ENCODE measurements at places on chromosomes 3 and 15.
A peak's percentile ranks its signal among the peaks of the same experiment; 100 is the strongest.

DNA sequence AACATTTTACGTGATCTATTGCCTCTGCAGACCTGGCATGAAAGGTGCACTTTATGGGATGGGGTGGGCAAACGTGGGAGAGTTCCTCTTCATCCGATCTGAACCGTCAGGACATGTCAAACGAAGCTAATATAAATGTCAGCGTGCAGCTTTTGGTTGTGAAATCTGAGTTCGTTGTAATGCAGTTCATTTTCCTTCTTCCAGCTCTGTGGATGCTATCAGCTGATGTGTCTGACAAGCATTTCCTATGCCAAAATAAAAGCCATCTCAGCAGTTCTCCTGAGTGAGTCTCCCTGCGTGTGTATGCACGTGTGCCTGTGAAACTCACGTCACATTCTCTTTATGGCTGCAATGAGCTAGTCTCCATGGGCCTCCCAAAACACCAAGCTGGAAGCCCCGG, 512.3 kb downstream of the MCTP2 start:
- no peak for DNase-seq

DNA sequence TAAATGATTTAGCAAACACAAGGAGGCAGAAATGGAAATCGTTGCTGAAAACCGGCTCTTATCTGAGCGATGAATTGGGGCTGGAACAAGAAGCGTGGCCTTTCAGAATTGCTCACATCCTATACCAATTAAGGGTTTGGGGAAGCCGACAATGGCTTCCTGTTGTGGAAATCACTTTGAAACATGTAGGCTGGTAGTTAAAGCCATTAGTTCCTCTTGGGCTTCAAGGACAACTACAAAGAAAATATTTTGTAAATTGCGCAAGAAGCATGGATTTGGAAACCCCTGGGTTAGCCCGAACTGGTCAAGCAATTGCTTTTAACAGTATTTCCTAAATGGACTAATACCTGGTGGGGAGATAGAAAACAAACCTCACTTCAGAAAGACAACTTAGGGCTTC, 182.4 kb downstream of the ADAMTS9 start:
- DNase-seq, result no peak

DNA sequence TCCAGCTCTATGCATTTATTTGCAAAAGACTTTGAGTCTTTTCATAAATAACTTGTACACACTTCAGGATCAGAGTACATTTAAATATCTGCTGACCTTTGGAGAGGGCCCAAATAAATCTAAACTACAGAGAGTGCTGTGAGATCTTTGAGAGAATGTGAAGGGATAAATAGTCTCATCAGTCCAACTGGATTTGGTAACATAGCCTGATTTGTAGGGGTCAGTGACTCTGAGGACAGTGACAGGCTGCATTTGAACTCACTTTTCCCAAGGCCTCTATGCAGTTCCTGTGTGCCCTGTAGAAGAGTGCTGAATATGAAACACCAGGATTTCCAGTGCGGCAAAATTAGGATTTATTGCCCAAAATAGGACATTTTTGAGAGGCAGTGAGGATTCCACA, 136.2 kb downstream of the ZPLD1 start:
- DNase-seq, result no peak

DNA sequence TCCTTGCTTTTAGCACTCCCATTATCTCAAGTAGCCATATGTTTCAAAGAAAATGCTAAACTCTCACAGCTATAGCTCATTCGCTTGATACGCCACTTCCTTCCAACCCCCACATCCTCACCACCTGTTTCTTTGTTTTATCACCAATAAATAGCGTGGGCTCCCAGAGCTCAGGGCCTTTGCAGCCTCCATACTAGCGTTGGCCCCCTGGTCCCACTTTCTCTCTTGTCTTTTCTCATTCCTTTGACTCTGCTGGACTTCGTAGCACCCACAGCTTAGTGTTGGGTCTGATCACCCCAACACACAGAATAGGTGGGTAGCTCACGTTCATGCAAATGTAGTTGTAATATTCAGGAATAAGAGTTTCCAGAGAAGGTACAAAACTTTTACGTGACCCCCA, 4.1 kb upstream of the GPD1L start:
- no peak for DNase-seq

- no peak for DNase-seq
Measured at GRCh38 chr3:134627831-134628230, 23.0 kb downstream of the KY start.

- no peak for DNase-seq
Measured at GRCh38 chr15:99443768-99444446, 121.9 kb upstream of the MEF2A start.

DNA sequence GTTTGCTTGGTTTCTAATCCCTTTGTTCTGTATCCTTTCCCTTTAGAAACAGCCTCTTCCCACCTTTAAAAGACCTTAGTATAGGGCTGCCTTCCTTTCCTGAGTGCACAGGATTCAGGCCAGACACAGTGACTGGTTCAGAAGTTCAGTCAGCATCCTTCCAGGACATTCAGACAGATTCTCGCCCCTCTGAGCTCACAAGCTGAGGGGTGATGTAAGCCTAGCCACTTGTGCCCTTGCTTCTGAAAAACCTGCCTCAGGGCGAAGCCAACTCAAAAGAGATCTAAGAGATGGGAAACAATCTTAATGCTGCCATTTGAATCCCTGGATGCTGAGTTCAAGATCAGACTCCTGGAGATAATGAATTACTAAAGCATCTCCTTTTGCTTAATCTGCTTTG, 6.7 kb upstream of the NSMCE3 start:
- no peak for DNase-seq

DNA sequence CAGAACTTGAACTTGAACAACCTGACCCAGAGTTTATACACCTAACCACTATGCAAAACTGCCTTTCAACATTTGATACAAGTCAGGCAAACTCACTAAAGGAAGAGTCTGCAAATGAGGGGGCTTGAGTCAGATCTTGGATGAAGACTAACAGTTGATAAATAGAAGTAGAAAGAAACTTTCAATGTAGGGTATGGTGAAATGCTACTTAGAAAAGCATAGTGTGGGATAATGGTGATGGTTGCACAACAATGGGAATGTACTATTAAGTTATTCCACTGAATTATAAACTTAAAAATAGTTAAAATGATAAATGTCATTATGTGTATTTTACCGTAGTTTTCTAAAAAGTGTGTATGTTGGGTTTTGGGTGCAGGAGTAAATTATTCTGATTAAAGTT, 19.7 kb upstream of the ZNF280D start:
- no peak for DNase-seq

GRCh38 chr15:48409623-48410022, 78.4 kb downstream of the DUT start:
- DNase-seq, result no peak

DNA sequence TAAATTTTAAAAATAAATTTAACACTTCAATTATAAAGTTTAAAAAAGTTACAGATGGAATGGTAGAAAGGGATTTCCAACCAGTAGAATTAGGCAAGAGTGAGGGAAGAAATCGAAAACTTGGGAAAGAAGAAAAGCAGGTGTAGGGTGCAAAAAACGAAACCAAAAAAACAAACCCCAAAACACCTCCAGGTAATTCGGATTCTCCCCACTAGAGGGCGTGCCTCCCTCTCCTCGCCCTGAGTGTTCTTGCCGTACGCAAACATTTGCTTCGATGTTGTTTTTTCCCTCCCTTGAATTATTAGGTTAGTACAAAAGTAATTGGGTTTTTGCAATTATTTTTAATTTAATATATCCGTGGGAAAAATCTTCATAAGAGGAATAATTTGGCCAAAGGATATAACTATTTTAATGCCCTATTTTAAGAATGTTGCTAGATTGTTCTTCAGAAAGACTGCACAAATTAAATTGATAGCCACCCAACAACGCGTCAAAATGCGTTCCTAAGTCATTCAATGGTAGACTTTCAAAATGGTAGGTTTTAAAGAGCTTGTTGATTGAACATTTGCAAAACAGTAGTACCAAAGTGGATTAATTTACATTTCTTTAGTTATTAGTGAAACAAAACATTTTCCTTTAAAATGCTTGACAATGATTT, 63.7 kb downstream of the SLC30A4 start:
- DNase-seq, result peak; percentile 41

DNA sequence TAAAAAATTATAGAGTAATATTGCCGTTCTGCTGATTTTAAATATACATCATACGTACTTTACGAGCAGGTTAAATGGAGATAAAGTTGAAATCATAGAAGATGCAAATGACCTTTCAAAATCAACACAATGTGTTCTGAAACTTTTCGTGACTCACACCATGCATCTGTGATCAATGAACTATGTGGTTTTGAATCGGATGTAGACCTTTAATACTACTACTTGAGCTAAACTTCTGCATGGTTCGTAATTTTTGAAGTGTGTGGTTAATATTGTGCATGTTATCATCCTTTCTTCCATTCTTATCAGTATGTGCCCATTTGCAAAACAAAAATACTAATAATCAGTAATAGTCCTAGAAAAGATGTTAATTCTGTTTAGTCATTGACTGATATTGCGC, 58.9 kb downstream of the GASK1A start:
- no peak for DNase-seq

DNA sequence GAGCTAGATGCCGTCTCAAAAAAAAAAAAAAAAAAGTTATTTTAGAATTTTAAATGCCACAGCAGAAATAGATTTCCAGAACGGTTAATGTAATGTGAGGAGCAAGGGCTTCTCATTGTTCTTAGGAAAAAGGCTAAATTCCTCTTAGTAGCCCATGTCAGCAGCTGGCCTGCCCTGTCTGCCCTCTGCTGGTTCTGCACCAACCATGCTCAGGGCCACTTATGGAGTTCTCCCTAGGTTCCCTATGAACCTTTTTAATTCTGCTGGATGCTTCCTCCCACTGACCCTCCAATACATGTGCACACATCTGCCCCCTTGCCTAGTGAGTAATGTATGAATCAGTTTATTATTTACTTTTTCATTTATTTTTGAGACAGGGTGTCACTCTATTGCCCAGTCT, 32.2 kb upstream of the DPPA4 start:
- no peak for DNase-seq

- DNase-seq, result no peak
Measured at GRCh38 chr15:93274257-93274656, 185.2 kb upstream of the RGMA start.

DNA sequence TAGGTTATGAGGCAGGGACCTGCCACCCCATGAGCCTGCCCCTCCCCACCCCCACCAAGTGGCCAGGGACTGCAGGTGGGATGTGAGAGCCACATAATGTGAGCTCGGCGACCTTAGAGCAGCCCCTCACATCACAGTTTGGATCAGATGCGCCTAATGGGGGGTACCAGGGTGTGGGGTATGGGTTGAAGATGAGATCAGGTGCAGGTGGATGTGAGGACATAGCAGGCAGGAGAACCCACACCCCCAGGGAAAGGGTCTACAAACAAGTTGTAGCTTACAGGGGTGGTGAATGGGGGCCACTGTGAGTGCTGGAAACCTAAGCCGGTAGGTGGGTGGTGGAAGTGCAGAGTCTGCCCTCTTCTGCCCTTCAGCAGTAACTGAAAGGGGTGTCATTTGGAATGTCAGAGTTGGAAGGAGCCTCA, 94.0 kb downstream of the CORO2B start:
- DNase-seq, result no peak

DNA sequence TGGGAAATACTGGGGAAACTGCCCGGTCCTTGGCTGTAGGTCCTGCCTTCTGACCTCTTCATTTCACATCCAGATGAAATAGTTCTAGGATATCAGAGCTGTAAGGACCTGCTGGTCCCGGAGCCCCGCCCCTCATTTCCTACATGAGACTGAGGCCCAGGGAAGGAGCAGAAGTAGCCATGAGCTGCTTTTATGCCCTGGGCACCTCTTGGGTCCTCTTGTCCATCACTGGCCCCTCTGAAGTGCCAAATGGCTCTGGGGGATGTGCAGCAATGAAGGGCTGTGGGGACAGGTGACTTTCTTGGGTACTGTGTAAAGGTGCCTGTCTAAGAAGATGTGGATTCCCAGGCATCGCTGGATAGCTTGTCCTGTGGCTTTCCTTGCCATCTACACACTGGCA, 40.3 kb upstream of the ESYT3 start:
- no peak for DNase-seq

Data from C1 segment of cervical spinal cord (tissue), 14 donors.